ENCODE measurements at places on chromosomes 5 and 9.

GRCh38 chr5:134145779-134146581 lies 30.8 kb downstream of the SKP1 start:
- peak; percentile 32 for DNase-seq

DNA sequence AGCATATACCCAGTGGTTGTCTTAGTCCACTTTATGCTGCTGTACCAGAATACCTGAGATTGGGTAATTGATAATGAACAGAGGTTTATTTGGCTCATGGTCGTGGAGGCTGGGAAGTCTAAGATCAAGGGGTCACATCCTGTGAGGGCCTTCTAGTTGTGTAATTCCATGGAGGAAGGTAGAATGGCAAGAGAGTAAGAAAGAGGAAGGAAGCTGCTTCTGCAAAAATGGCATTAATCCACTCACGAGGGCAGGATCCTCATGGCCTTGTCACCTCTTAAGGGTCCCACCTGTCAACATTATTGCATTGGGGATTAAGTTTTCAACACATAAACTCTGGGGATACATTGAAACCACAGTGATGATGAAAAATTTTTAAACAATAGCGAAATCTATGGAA lies 17.0 kb downstream of the BTNL8 start:
- no peak for DNase-seq

DNA sequence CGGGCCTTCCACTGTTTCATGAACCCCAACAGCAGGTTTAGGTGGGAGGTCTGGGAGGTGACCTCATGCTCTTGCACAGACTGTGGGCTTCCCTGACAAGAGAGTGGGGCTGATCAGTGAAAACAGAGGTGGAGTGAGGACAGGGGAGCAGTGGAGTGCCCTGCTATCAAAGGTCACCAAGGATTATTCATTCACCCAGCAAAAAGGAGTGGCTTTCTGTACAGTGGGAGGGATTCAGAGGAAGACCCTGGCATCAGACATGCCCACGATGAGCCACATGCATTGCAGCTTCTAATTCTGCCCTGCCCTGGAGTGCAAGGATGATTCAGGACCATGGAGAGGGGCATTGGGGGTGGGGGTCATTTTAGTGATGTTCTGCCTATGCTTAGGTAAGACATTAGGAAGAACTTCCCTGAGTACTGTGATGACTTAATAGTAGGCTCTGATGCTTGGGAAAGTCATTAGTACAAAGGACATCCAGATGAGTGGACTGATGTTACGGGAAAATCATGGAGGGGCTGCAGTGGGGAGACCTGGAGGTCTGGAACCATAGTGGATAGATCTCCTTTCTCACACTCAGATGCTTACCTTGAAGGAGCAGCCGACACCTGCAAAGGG lies 12.8 kb downstream of the TRAF1 start:
- no peak for DNase-seq

DNA sequence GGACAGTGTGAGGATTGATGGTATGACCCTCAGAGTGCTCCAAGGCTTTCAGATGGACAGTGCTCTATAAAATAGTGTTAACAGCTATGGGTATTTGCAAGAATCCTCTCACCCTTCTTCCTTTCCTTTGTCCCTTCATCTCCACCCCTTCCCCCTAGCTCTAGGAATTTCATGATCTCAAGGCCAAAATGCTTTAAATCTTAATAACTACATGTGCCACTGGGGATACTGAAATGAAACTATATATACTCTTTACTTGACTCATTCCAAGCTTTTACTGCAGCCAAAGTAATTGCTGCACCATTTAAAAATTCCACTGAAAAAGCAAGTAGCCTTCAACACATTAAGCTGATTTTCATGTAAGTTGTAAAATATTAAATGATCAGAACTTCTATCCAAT lies 361.6 kb upstream of the SLC30A5 start:
- DNase-seq = no peak

DNA sequence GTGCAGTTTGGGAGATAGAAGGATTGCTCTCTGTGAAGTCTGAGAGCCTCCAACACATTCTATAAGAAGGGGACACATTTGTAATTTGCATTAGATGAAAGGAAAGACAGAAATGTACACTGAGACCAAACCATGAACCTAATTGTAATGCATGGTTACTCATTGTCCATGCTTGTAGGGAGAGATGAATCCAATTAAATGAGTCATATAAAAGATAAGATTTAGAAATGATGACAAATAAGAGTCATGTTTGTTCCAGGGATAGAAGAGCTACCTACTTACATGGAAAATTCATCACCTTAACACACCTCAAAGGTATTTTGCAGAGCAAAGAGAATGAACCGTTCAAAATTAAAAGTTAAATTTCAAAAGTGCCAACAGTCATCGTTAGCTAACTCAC lies 85.1 kb downstream of the FBXL7 start:
- no peak for DNase-seq

GRCh38 chr9:84694248-84694647 lies 24.7 kb downstream of the NTRK2 start:
- DNase-seq = no peak

GRCh38 chr5:56270058-56270457 lies 36.9 kb upstream of the ANKRD55 start:
- no peak for DNase-seq

DNA sequence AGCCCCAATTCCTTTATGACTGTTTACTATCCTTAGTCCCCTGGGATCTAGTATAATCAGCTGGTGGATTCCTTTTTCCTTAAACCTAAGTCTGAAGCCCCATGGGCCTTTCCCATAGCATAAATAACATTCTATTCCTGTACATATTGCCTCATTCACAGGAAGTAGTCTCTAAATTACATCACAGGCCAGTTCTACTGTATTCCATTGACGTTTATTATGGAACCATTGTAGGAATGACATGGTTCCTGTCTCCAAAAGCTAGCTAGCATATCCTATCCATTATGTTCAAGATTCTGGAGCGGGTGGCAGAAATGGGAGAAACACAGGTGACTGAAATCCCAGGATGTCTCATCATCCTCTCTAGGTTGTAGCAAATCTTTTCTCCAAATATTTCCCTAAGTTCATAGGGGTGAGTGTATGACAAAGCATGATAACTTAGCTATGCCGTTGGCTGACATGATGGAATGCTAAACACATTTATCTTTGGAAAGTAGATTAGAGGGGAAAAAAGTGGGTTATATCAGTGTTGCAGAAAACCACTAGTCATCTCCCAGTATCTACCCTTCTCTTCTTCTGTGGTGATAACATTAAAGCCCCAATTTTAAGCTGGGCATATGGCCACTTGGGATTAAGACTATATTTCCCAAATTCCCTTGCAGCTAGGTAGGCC lies 140.1 kb downstream of the FGF1 start:
- no peak for DNase-seq

- DNase-seq = no peak
Observed at GRCh38 chr5:32155211-32155610, 18.9 kb downstream of the GOLPH3 start.

DNA sequence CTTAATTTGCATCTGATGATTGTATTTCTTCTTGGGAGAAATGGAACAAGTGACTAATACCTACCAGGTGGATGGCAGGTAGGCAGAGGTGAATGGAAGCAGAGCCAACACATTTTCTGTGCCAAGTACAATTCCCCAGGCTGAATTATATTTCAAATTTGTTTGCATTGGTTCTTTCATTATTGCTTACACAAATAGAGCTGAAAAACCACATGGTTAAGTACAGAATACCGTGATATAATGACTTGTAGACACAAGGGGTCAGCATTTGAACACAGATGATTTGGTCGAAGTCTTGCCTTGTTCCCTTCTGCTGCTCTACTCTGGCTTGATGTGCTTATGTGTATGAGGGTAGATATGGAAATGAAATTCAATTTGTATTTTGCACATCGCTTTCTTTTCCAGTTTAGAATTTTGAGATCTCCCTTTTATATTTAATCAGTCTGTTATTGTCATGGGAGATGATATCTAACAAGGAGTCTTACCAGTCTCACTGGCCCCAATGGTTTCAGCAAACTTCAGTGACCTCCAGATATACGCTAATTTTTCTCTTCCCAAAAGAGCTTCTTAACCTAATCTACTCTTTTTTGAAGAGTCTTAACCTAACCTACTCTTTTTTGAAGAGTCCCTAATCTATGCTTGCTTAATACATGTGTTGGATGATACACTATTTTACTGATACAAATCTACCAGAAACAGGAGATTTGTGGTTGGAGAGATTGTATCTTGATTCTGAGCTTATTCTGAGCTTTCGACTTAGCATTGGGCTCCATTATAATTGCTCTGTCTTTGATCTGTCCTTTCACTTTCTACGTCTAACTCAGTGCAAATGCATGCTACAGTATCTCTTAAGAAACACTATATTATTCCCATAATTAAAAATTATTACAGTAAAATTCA lies 88.1 kb downstream of the PCSK1 start:
- DNase-seq = peak; percentile 41

DNA sequence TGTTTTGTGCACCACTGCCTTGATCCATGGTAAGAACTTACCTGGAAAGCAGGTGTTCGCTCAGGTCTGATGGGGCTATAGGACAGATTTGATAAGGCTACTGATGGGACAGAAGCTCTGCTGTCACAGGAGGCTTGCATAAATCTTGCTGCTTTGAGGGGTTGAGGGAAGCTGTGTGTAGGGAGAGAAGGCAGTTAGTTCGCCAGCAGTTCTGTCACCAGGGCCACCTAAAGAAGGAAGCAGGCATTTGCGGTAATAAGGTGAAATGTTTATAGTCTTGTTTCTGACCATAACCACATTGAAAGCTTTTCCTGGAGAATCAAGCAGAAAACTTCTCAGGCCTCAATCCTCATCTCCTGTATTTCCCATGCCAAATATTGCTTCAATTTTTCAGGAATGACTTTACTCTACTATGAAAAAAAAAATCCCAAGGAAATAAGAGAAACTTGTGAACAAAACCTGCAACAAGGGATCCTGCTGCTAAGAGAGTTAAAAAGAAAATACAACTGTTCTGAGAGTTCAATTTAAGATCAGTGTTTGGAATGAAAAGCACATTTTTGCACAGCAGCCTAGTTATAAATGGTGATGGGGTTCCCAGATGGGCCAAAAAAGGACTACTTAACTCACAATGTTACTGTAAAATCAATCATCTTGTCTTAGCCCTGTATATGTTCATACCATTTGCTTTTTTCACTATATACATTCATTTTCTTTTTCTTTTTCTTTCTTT lies 122.0 kb upstream of the RANBP3L start:
- no peak for DNase-seq

GRCh38 chr9:125161284-125161918 lies 18.1 kb upstream of the SCAI start:
- no peak for DNase-seq

DNA sequence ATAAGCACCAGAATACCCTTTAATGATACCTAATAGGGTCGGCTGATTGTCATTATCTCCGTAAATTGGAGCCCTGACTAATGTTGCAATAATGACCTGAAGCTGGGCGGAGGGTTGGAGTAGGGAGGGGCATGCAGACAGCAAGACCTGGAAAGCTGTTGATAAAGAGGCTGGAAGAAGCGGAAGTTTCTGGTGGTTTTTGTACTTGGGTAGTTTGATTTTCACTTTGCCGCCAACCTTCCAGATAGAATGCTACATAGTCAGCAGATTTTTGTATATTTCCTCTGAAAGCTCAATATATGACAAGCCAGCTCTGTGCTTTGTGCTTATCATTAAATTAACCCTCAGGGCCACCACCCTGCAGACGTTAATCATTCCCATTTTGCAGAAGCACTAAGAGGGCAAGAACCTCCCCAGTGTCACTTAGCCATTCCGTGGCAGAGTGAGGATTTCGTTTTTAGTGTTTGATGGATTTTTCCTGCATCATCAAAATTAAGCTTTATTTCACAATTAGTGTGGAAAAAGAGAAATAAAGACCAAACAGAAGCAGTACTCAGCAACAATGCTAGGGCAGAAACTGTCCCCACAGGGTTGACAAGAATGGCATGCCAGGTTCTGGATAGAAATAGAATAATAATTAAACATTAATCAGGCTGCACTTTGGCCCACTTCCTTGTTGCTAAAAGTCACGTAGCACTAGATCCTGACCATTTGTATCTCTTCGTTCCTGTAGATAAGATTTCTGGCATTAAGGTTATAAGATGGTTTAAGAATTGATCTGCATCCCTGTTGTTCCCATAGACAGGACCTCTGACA lies 34.7 kb downstream of the DIRAS2 start:
- no peak for DNase-seq

GRCh38 chr5:73339051-73339575 lies 109.5 kb downstream of the FOXD1 start:
- no peak for DNase-seq

- DNase-seq = no peak
Observed at GRCh38 chr9:112552229-112553056, 65.8 kb downstream of the KIAA1958 start.

- DNase-seq = peak; percentile 67
Observed at GRCh38 chr9:3880851-3881250, 355.1 kb upstream of the RFX3 start.

DNA sequence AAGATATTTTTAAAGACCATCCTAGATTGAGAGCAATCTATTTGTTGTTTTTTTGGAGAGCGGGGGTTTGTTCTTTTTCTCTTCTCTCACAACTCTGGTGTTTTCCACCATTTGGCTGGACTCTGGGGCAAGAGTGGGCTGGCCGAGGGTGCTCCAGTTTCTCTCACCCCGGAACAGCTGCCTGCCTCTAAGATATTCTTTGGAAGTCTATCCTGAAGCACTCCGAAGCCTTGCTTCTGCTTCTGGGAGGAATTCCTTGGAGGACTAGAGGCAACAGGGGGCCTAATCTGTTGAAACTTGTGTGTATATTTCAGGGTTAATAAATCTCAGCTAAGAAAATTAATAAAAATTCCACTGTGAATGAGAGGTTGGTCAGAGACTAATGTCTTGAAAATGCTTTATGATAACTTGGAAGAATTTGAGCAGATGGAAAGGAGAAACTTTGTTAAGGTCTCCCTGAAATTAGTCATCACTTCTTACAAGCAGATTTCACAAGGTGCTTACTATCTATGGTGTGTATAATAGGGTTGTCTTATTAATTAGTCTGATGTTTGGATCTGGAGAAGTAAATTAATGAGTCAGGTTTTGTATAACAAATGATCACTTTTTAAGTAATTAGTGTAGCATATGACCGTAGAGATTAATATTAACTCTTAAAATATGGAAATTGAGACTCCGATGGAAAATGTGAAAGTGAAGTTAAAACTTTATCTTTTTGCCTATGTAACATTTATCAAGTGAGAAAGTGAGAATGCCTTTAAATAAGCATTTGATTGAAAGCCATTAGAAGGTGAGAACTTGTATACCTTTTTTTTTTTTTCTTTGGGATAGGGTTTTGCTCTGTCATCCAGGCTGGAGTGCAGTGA lies 4.0 kb downstream of the MAN2A1 start:
- no peak for DNase-seq

GRCh38 chr5:54443270-54443669 lies 12.2 kb upstream of the HSPB3 start:
- peak; percentile 28 for DNase-seq

GRCh38 chr5:164818445-164818844 lies 1313.0 kb downstream of the MAT2B start:
- DNase-seq = no peak

GRCh38 chr5:158384535-158385481 lies 525.9 kb upstream of the CLINT1 start:
- DNase-seq = peak; percentile 95

GRCh38 chr5:164265566-164265965 lies 760.1 kb downstream of the MAT2B start:
- no peak for DNase-seq

All from amniotic stem cell (primary cell).